ENCODE measurements at places on chromosomes 3 and 15. TPM values are rescaled to one million over a fixed set of nuclear protein-coding genes. Genes with fewer than 3 reads are reported as not detected.

The GOLGA8R gene
- total RNA-seq, result 4.8 TPM

The RTP3 gene
- total RNA-seq, result not detected

The FBXO40 gene
- not detected for total RNA-seq

The PODXL2 gene
- total RNA-seq, result 4.0 TPM

The CHRFAM7A gene
- 1.2 TPM for total RNA-seq

The LSMEM2 gene
- not detected for total RNA-seq

The C3orf85 gene
- not detected for total RNA-seq

The WWTR1 gene
- total RNA-seq, result 0.92 TPM

The USP13 gene
- 11.9 TPM for total RNA-seq

The EAF2 gene
- total RNA-seq, result 35.0 TPM

The CSPG4 gene
- 0.15 TPM for total RNA-seq

The C3orf20 gene
- 0.34 TPM for total RNA-seq

The LMAN1L gene
- total RNA-seq, result 1.1 TPM

The POPDC2 gene
- 6.0 TPM for total RNA-seq

The FAM81A gene
- total RNA-seq, result 3.8 TPM

The ANKRD63 gene
- total RNA-seq, result 0.25 TPM

The CCDC54 gene
- total RNA-seq, result not detected
